ENCODE measurements at places on chromosomes 1 and 21.

- no peak for DNase-seq
These were observed 26.6 kb downstream of the MAP3K7CL start for GRCh38 chr21:29157080-29157479.

- DNase-seq, result no peak
These were observed 1.2 kb downstream of the MCM3AP start for GRCh38 chr21:46284077-46284644.

DNA sequence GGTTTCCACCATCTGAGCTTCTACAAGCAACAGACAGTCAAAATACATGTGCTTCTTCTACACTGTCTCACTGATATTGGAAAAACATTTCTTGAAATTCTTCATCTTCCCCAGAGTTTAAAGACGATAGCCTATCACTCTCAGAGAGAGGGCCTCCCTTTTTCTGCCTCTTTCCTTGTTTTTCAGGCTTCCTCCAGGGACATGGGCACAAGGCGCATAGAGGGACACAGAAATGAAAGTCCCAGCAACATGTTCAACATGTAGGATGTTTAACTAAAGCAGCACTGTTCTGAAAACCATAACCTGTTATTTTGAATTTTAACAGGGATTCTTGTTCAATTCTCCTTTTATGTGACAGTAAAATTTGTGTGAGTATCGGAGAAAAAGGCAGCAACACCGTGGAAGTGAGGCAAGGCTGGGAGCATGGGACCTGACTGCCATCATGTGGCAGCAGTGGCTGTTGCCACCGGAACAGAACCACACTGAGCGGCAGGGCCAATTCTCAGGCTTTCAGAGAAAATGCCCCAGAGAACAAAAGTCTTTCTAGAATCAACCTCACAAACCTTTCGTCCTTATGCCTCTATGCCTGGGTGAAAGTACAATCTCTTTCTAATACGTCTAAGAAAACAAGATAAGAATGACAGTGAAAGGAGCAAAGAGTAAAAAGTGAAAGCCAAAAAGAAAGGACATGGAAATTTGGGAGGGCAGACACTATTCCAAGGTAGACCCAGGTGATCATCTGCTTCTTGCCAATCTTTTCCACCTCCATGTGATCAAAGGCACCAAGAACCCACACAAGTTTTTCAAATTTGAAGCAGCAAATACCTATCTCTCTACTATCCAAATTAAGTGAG, 54.5 kb downstream of the PCNX2 start:
- DNase-seq, result peak; percentile 67

GRCh38 chr1:184110272-184111204, 59.0 kb downstream of the TSEN15 start:
- DNase-seq, result no peak

DNA sequence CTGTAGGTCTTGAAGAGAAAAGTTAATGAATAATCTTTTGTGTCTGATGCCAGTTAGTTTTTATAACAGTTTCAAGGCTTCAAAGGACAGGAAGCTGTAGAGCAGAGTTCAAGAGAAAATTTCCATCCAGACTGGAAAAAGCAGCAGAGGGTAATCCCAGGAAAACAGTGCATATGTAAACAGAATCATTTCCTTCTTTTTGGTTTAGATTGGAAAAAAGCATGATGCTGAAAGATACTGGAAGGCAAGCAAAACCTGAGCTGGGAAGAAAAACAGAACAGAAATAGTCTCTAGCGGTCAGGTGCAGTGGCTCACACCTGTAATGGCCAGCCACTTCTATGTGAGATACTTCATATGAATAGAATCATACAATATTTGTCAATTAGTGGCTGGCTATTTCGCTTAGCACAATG, 71.9 kb downstream of the ZSWIM5 start:
- DNase-seq, result no peak

- DNase-seq, result peak; percentile 69
These were observed 40.9 kb upstream of the BEND5 start for GRCh38 chr1:48817505-48818114.

DNA sequence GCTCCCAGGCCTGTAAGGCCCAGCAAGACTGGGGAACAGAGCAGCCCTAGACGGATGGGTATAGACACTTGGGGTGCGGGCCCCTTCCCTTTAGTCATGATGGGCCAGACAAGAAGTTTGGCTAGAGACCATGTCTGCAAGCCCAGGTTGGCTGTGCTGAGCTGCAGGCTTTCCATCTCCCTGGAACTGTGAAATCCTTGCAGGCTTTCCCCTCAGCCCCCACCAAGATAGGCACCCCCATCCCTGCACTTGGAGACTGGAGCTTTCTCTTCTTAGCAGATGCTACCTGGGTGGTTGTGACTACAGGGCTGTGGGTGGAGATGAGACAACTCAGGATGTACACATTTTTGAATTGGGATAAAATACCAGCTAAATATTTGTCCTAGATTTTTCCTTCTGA, 110.3 kb downstream of the PTPRU start:
- DNase-seq, result no peak

DNA sequence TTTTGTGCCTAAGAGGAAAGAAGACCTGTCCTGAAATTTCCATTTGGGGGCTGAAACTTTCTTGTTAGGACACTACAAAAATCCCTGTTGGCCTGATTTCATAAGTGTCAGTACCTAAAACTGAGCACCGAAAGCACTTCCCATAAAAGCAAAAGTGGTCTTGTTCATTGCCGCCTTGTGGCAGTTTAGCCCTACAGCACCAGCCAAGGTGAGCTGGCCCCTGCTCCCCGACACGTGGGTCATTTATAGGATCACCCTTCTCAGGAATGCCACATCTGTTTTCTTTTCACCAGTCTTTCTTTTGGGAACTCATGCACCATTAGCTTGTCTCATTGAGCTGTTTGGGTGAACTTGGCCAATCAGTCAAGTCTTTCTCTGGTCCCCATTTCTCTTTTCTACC, 155.8 kb upstream of the KAZN start:
- no peak for DNase-seq

DNA sequence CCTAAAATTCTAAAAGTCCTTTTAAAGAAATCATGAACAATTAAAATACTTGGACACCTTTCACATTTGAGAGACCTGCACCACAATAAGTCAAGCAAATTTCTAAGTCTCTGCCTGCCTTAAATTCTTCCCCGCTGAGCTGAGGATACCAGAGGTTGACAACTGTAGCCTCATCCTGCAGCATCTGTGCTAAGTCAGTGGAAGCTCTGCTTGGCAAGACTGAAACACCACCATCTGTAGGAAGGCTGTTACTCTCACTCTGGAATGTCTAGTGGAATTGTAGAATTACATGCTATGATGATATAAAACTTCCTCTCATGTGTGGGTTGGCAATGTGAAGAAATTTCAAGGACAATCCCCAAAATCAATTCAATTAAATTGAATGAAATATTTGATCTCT, 1756.5 kb downstream of the NCAM2 start:
- no peak for DNase-seq

DNA sequence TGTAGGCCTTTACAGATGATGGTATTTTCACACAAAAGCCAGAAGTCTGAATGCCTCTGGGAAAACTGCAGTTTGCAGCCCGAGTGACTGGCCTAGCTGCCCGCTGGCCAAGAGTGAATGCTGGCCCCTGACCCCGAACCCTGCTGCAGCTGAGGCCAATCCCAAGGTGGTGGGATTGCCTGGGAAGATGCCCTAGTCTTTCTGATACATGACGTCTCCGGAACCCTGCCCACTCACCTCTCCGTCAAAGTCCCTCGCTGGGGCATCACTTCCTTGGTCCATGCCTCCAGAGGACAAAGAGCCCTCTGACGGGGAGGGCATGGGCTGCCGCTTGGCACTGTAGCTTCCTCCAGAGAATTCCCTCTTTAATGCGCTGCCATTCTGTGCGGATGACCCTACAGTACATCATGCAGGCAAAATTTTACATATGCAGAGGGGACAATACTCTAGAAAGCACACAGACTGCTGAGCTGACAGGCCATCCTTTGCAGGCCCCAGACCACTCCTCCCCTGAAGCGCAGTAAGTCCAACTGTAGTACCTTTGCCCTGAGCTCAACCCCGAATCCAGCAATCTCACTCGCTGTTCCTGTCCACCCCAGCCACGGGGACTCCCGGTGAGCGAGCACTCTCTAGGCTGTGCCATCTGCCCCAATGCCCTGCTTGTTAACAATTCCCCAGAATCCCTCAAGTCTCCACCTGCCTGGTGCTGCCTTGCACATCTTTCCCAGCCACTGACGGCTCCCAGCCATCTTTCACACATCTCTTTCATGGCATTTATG, 54.7 kb downstream of the COQ8A start:
- DNase-seq, result no peak

DNA sequence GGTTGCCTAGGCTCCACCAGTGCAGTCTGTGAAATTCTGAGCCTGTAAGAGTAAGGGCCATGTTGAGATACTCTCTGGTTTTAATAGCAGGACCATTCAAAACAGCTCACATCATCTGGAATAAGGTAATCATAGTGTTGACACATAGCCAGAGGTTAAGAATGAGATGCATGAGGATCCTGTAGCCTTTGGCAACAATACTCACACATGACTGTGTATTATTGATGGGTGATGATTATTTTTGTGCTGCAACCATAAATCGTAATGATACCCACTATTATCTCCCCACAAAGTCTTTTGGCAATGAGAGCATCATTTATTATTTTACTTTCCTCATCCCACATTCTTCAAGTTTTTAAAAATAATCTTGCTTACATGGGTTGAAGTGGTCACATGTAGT, 35.5 kb downstream of the KCNK2 start:
- DNase-seq, result no peak

GRCh38 chr1:222454186-222454585, 93.7 kb downstream of the HHIPL2 start:
- no peak for DNase-seq

- no peak for DNase-seq
These were observed 166.6 kb downstream of the CLEC20A start for GRCh38 chr1:178330153-178330552.

DNA sequence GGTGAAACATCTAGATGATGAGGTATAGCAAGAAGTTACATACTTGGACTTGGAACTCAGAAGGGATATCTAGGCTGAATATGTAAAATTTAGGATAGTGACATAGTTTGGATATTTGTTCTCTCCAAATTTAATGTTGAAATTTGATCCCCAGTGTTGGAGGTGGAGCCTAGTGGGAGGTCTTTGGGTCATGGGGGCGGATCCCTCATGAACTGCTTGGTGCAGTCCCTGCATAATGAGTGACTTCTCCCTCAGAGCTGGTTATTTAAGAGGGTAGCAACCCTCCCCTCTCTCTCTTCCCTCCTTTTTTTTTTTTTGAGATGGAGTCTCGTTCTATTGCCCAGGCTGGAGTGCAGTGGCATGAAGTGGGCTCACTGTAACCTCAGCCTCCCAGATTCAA, 15.5 kb downstream of the ST3GAL3 start:
- no peak for DNase-seq

DNA sequence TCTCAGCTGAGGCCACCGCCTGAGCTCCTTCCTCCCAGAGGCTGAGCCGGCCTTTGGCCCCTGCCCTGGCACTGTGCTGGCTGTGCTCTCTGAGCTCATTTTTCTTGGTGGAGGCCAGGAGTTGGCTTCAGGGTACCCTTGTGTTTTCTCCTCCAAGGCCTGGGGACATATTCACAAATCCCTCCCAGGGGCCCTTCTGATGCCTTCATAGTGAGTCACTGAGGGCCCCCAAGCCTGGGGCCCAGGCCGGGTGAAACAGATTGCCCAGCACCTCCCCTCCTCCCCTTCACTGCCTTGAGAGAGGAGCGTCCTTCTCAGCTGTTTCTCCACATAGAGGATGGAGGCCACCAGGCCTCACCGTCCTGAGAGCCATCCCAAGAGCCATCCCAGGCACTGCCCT, 105.8 kb downstream of the SIK1 start:
- DNase-seq, result no peak

GRCh38 chr1:48730164-48730910, 46.4 kb downstream of the BEND5 start:
- no peak for DNase-seq

- no peak for DNase-seq
These were observed 118.2 kb downstream of the PCBP3 start for GRCh38 chr21:45761704-45762103.

GRCh38 chr1:15008783-15009729, 144.5 kb upstream of the TMEM51 start:
- DNase-seq, result no peak

- DNase-seq, result no peak
These were observed 15.6 kb upstream of the PIGM start for GRCh38 chr1:160047111-160047991.

- no peak for DNase-seq
These were observed 65.8 kb upstream of the BCL10 start for GRCh38 chr1:85342207-85342606.

DNA sequence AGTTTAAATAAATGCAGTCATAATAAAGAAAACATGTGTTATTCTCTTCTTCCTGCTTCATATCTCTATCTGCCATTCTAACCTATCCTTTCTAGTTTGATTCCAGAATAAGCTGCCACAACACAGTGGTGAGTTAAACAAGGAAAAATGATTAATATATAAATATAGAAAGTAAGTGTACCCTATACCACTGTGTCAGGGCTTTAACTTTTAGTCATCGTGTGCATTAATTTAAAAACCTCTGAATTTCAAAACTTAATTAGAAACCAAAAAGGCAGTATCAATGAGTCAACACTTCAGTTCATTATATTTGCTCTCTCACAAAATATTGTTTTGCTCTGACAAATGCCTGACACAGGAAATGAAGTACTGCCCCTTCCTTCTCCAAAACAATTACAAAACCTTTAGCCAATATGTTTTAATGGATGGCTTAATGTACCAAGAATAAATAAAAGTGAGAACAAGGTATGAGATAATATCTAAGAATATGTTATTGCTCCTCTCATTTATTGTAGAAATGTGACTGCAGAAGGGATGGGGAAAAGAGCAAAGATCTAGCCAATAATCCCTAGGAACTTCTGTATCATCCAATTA, 634.8 kb downstream of the KCNT2 start:
- DNase-seq, result no peak

GRCh38 chr1:41383094-41383852, 22.0 kb downstream of the FOXO6 start:
- DNase-seq, result peak; percentile 46

- no peak for DNase-seq
These were observed 501.6 kb downstream of the NPHP4 start for GRCh38 chr1:5490635-5491034.

- no peak for DNase-seq
These were observed 61.1 kb downstream of the OPTC start for GRCh38 chr1:203555076-203555475.

- no peak for DNase-seq
These were observed 187.7 kb upstream of the USP24 start for GRCh38 chr1:55402671-55403464.

- no peak for DNase-seq
These were observed 37.6 kb downstream of the PRKCZ start for GRCh38 chr1:2087766-2088165.

DNA sequence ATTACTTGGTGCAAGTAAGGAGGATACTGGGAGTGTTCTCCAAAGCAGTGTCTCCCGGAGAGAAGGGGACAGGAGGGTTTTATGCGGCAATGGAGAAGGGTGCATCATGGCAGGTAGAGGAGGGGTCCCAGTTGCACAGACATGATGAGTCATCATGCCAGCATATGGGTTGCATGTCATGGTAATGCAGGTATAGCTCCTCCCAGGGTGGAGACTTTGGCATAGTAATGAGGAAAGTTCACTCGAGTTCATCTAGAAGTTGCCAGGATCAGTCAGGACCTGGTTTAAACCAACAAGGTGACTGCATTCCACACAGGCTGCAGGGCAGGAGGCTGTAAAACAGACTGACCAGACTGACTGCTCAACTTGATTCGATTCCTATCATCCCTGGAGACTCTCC, 355.7 kb upstream of the DUSP10 start:
- no peak for DNase-seq

GRCh38 chr1:15882665-15883064, 35.2 kb downstream of the SPEN start:
- DNase-seq, result no peak

Data from nephron progenitor cell (in vitro differentiated cells).